ENCODE measurements at places on chromosomes 3 and 15.

DNA sequence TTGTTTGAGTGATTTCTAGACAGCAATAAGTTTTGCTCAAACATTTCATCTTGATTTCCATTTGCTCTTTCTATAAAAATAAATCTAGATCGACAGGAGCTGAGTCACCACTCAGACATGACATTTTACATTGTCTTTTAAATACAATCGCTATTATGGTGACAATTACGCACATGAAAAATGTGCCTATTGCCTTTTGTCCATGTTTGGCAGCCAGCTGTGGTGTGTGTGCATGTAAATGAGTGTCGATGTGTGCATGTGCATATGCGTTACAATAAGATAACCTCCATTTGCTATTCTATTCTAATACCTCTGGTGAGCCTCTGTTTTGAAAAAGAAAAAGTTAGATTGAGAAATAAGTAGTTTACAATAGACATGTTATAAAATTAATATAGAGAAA is 89.7 kb upstream of the GRM7 start:
- no peak for DNase-seq

GRCh38 chr15:45827766-45828165 is 192.9 kb downstream of the SQOR start:
- DNase-seq = no peak

GRCh38 chr3:39098473-39099000 is 8.9 kb downstream of the GORASP1 start:
- DNase-seq = no peak

DNA sequence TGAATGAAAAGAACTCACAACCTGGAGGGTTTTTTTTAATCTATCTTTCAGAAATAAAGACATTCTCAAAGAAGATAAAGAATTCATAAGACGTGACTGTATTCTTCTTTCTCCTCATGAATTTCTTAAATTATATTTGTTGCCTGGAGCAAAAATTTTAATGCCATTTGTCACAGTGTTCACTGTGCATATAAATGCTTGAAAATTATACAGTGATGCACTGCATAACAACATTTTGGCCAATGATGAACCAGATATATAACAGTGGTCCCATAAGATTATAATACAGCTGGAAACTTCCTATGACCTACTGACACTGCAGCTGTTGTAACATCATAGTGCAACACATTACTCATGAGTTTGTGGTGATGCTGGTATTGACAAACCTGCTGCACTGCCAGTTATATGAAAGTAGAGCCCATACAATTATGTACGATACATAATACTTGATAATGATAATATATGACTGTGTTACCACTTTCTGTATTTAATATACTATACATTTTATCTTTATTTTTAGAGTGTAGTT is 67.3 kb downstream of the P2RY1 start:
- no peak for DNase-seq

- no peak for DNase-seq
These were observed 331.9 kb upstream of the WNT5A start for GRCh38 chr3:55819005-55819404.

DNA sequence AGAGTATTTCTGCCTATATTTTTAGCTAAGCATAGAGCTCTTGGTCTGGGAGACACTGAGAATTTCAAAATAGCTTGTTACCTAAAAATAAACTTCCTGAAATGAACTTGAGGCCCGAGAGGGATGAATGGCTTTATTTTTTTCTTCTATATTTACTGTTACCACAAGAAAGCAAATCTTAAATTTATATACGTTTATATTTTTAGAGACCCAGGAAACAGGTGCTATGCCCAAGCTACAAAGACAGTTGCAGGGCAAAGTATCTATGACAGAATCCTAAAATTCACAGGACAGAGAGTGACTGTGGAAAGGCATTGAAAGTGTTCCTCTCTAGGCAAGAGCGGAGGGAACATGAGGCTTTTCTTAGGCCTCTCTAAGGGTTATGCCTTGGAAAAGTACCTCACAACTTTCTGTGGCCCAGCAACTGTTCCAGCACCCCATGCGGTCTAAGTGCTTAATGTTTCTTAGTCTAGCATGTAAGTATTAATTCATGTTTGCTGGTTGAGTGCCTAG is 36.5 kb downstream of the TGFBR2 start:
- no peak for DNase-seq

DNA sequence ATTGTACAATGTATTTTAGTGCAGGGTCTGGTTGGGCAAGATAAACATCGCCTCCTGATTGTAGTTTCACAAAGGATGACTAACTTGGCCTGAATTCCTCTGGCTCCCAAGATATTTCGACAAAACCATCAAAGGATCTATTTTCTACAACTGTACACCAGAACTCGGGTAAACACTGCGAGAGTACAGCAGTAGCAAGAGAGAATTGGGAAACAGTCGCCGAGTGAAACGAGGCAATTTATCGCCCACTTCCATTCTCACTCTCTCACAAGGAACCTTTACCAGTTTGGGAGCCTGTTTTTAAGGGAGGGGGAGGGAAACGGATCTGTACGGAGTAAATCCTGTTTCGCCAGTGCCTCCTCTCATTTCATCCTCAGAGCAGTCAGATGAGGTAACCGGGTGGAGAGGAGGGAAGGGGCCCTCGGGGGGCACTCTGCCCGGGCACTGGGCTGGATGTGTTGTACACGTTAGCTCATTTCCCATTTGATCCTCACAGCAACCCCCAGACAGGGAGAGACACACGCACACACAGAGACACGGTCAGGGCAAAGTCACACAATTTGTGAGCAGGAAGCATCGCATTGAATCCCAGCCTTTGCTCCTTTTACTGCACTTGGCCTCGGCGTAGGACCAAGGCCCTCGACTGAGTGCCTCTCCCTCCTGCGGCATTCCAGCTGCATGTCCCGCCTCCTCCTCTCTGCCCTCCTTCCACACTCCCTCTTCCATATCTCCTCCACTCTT is 120.1 kb downstream of the LIPC start:
- DNase-seq = no peak

- no peak for DNase-seq
These were observed 48.5 kb upstream of the CCDC174 start for GRCh38 chr3:14602804-14603644.

DNA sequence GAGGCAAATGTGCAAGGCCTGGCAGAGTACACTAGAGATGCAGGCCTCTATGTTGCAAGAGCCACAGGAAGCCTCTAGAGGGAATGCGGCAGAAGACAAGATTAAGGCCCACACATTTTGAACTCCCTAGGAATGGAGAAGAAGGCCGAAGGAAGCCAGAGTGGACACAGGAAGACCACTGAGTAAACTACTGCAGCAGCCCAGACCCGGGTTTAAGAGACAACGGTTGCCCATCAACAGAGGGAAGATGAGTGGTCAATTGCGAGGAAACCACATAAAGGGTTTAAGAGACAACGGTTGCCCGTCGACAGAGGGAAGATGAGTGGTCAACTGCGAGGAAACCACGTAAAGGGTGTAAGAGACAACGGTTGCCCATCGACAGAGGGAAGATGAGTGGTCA is 14.6 kb downstream of the CHSY1 start:
- DNase-seq = no peak

DNA sequence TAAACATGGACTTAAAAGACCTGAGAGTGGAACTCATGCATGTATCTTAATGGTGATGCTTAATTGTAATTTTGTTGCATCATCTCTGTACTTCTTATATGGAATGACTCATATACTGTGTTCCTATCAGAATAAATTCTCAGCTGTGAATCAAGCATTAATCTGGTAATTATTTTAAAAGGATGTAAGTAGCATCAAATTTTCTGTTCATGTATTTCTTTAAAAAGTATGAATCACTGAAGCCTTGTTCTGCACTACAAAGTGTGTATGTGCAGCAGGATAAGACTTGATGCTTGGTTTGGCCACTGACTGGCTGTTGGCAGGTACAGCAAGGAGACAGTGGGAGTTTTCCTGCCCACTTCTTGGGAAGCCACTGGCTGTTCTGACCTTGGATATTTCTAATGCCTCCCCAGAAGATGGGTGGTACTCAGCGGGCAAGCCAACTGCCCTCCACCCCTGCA is 123.9 kb downstream of the ANO10 start:
- no peak for DNase-seq

DNA sequence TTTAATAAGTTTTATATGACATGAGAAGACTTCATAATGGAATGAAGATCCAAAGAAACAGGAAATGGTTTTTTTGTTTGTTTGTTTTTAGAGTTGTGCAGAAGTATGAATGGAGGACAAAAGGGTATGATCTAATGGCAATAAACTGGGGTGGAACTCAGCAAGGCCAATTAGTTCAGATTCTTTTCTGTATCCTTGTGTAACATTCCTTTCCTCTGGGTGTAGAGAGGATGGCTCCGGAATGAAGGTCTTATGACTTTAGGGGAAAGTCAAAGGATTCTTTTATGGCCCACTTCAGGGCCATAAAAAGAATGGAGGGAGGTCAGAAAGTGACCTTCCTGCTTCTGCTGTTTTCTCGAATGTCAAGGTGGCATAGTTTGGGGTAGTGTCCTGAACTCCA is 152.6 kb downstream of the DPH6 start:
- no peak for DNase-seq

DNA sequence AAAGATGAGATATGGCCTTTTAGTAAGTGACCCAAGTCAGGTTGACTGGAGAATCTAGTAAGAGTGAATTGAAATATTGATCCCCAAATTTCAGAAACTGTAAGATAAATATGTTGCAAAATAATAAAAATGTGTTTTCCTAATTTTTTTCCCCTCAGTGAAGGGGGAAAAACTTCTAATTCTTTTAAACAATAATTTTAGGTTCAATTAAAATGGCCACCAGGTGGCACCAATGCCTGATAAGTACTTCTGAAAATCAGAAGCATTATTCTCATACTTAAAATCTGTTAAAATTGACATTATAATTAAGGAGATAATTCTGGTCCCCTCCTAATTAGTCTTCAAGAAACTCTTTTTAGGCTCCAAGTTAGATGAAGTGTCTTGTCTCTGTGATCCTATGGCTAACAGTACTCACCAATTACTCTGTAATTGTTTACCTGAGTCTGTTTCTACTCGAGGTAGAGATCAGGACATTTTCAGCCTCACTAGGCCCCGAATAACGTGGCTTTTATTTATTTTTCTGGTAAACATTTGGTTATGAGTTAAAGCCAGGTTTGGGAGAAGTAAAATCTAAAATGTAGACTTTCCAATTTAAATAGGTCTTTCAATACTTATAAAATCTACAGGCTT is 52.6 kb downstream of the NMD3 start:
- DNase-seq = no peak

- no peak for DNase-seq
These were observed 7.3 kb downstream of the SST start for GRCh38 chr3:187662848-187663409.

DNA sequence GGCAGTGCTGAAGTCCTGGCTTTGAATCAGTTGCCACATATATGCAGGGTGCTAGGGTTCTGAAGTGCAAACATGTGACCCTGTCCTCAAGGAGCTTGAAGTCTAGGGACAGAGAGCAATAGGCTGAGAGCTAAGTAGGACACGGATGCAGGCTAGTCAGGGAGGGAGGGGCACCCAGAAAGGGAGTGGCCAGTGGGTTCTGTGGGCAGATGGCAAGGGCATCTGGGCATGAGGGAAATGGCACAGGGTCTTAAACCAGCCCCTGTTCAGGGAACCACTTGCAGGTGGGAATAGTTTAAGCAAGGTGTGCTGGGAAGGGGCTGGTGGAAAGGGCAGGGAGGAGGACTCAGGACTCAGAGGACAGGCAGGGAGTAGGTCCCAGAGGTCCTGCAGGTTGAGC is 46.4 kb upstream of the EPHB1 start:
- no peak for DNase-seq

- DNase-seq = no peak
These were observed 3.7 kb downstream of the HHATL start for GRCh38 chr3:42698911-42699230.

- no peak for DNase-seq
These were observed 326.2 kb downstream of the TUSC7 start for GRCh38 chr3:117035745-117036144.

DNA sequence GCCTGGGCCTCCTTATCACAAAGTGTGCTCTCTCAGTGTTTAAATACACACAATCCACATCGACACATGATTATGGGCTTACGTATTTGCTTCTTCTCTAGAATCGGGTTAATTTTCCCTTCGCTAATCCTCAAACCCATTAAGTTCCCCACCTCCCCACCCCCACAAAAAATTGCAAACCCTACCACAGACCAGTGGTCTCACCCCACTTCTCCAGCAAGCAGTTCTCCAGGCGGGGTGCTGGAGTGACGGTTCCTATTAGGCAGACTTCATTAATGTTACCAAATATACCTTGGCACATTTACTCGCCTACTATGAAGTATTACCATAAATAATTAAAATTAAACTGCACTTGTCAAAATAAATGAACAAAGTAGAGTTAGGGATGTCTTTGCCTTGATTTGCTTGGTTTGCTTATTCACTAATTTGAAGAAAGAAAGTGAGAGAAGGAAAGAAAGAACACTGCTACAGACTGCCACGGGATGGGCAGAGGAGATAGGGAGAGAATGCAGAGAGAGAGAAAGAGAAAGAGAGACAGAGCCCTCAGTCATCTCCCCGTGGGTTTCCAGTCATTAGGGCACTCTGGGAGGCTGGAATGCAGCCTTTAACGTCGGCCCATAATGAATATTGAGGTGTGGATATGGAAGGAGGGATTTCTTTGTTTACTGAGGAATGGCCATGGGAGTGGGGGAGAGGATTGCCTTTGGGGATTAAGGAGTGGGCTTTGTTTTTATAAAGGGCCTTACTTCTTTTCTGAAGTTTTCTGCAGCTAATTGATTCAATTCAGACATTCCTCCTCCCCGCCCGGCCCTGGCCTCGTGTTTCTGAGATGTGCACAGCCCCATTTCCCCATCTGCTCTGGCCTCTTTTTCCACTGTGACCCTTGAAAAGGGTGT is 39.7 kb upstream of the POLG start:
- DNase-seq = no peak

- no peak for DNase-seq
These were observed 90.7 kb downstream of the KLHL25 start for GRCh38 chr15:85704066-85704465.

GRCh38 chr3:54004335-54004734 is 112.7 kb upstream of the SELENOK start:
- no peak for DNase-seq

DNA sequence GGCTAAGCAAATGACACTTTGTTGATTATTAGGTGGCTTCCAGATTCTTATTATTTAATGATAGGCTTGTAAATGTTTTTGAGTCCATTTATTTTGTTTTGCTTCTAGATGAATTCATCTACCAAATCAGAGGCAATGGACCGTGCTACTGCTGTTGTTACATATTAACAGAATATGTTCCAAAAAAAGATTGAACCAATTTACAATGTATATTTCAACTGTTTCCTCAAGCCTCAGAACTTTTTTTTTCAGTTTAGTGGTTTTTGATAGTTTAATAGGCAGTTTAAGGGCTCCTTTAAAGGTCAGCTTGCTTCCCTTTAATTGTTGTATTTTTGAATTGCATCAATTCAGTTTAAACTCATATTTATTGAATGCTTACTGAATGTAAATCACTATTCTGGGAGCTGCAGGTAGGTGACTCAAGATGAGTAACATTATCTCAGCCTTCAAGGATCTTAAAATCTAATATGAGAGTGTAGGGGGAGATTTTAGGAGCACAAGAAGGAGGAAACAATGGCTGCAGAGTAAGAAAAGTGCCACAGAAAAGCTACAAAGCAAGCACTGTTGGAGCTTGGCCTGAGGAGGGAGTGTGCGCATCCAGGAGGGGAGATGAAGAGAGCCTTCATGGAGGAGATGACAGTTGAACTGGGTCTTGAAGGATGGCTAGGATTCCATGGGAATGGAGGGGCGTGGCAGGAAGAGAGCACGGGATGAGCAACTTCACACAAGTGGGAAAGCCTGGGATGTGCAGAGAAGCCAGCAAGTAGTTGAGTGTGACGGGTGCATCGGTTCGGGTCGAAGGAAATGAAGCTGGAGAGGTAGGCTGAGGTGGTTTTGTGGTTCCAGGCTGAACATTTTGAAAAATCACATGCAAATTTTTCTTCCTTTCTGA is 14.7 kb downstream of the MAP2K1 start:
- DNase-seq = no peak

- DNase-seq = no peak
These were observed 7.9 kb downstream of the CCR4 start for GRCh38 chr3:32959371-32959770.
